ENCODE measurements at places on chromosomes 4 and X.

DNA sequence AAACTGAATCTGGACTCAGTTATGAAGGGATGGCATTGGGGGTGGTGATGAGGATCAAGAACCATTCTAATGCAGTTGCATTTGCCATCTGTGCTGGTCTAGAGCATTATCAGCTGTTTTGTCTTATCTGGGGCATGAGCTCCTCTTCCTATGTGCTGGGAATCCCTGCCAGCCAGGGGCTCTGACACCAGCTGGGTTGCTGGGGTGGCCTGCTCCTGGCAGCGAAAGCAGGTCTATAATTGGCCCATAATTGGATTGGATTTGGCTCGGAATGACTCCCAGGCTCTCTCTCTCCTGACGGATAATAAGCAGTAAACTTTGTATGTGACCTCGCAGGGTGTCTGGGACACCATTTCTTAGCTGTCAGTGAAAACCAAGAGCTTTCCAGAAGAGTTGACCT lies 34.1 kb downstream of the SMPX start:
- DNase-seq, result no peak

DNA sequence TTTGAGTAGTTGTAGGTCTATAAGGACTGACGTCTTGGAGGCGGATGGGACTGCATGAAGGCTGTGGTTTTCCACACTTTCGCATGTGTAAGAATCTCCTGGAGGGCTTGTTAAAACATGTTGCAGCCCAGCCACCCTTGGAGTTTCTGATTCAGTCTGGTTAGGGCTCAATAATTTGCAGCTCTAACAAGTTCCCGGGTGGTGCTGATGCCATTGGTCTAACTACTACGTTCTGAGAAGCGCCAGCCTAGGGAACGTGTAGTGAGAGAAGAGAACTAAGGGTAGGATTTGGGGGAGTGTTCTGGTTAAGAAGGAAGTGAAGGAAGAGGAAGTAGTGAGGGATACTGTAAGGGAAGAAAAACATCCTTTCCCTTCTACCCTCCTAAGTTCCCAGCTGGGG lies 138.9 kb downstream of the LARP7 start:
- DNase-seq, result no peak

- no peak for DNase-seq
Measured at GRCh38 chr4:162457071-162457865, 293.5 kb upstream of the FSTL5 start.

DNA sequence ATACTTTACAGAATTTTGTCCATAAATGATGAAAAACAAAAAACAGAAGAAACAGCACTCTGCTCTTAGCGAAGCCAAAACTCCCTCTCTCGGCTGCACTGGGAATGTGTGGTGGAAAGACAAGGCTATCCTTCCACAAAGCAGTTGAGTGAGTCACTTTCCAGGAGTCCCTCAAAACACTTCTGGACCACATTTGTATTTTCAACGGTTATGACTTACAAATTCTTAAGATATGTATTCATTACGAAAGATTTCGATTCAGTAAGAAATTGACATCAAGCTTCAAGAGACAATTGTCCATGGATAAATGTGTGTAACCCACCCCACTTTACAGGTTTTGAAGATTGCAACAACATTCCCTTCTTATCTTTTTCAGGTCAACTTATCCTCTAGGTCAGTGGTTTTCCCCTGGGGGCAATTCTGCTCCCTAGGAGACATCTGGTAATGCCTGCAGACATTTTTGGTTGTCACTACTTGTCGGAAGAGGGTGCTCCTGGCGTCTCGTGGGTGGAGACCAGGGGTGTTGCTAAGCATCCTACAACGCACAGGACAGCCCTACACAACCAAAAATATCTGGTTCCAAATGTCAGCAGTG lies 66.7 kb upstream of the MTNR1A start:
- DNase-seq, result no peak

- DNase-seq, result no peak
Measured at GRCh38 chrX:1870421-1870820, 255.6 kb downstream of the ASMT start.
